ENCODE measurements at places on chromosomes 11 and 22.

GRCh38 chr11:111463276-111463675, 48.9 kb downstream of the BTG4 start:
- DNase-seq, result no peak

DNA sequence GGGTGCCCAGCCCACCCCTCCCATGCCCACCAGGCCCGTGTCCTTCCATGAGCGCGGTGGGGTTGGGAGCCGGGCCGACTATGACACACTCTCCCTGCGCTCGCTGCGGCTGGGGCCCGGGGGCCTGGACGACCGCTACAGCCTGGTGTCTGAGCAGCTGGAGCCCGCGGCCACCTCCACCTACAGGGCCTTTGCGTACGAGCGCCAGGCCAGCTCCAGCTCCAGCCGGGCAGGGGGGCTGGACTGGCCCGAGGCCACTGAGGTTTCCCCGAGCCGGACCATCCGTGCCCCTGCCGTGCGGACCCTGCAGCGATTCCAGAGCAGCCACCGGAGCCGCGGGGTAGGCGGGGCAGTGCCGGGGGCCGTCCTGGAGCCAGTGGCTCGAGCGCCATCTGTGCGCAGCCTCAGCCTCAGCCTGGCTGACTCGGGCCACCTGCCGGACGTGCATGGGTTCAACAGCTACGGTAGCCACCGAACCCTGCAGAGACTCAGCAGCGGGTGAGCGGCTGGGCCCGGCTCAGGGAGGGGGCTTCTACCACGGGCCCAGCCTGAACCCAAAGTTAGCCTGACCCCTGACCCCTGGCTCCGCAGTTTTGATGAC, 3.0 kb downstream of the PKP3 start:
- DNase-seq, result no peak

DNA sequence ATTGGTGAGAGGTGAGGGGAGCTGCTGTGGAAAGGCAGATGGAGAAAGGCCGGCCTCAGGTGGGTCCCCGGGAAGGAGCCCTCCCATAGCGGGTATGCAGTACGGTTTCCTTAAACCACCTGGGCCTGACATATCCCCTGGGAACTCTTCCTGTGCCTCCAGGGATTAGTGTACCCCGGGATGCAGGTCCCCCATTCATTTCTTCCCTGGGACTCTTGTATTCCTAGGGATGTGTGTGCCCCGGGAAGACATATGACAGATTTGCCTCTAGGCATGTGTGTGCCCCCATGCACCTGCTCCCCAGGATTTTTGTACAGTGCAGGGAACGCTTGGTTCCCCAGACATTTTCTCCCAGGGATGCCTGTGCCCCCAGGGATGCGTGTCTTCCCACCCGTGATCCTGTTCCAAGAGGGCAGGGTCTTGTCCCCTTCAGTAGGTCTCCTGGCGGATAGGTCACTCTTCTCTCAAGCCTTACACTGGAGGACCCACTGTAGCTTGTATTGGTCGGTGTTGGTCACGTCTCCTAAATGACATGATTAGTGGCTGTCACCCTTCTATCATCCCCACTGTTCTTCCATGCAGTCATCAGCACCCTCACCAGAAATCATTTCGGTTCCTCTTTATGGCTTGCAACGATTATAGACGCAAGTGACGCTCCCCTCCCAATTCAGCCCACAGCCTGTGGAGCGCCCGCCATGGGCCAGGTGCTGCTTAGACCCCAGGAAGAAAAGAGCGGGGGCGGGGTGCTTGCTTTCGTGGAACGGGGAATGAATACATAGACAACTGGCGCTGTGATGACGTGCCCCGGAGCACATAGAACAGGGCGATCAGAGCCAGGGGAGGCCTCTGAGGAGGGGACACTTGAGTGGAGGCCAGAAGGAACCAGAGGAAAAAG, 1.3 kb downstream of the PARVB start:
- DNase-seq, result no peak

GRCh38 chr11:12329169-12329568, 48.2 kb upstream of the PARVA start:
- no peak for DNase-seq

- DNase-seq, result no peak
These were observed 71.7 kb downstream of the IGLL5 start for GRCh38 chr22:22959147-22959827.

DNA sequence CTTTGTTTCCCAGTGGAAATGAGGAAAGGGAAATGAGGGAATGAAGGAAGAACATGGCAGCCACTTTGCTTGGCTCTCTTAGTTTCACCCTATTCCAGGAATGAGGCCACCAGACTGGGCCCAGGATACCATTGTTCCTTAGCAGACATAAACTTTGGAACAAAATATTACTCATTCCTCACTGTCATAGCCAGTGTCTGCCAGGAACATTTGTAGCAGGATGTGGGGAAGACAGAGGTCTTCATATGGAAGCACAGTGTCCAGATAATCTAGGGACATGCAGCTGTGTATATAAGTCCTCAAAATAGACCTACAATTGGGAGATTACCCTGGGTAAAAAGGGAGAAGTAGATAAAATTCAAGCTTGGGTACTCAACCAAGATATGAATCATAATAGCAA, 15.2 kb upstream of the FUT4 start:
- DNase-seq, result no peak

DNA sequence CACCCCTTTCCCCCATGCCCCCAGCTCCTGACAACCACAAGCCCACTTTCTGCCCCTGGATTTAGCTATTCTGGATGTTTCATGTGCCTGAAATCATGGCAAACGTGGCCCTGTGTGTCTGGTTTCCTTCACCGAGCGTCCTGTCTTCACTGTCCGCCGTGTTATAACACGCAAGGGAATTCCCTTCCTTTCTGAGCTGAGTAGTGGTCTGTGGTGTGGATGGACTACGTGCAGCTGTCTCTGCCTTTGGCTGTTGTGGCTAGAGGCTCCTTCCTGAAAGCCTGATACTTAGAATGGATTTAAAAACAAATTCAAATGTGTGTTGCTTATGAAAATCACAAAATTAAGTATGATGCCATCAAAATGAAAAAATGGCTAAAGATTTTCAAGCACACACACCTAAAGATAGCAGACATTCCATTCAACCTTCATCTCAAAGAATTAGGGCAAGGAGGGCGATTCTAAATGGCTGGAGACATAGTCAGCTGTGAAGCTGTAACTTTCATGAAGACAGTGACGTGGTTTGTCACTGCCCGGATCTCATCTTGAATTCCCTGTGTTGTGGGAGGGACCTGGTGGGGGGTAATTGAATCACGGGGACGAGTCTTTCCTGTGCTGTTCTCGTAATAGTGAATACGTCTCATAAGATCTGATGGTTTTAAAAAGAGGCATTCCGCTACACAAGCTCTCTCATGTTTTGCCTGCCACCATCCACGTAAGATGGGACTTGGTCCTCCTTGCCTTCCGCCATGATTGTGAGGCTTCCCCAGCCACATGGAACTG, 30.5 kb downstream of the KCNQ1 start:
- DNase-seq, result no peak

- no peak for DNase-seq
These were observed 1.0 kb upstream of the GLB1L2 start for GRCh38 chr11:134330611-134331353.

GRCh38 chr11:65362966-65363365, 8.4 kb downstream of the TIGD3 start:
- DNase-seq, result no peak

DNA sequence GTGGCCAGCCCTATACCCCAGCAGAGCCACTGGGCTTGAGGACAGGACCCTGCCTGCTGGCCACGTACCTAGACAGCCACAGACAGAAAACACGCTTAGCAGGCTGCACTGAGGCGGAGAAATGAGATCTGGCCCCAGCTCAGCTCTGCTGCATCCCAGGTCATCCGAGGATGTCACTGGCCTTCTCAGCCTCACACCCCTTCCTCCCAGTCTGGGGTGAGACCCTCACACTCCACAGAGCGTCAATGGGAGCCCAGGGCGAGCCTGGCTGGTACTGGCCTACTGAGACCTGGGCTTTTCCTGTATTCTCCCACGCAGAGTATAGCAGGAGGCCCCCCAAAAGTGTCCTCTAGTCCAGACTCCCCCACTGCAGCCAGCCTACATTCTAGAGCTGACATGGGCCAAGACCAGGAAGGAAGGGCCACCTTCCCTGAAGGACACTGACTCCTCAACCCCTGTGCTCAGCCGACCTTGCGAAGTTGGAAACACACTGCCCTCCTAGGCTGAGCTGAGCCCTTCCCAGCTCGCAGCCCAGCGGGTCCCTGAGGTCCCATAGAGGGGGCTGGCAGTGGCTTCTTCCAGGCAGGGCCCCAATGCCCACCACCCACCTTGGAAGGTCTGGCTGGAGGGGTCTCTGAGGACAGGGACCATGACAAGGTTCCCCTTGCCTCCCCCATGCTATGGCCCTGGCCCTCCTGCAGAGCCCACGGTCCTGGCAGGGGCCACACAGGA, 65.9 kb upstream of the LINC01488 start:
- DNase-seq, result no peak

DNA sequence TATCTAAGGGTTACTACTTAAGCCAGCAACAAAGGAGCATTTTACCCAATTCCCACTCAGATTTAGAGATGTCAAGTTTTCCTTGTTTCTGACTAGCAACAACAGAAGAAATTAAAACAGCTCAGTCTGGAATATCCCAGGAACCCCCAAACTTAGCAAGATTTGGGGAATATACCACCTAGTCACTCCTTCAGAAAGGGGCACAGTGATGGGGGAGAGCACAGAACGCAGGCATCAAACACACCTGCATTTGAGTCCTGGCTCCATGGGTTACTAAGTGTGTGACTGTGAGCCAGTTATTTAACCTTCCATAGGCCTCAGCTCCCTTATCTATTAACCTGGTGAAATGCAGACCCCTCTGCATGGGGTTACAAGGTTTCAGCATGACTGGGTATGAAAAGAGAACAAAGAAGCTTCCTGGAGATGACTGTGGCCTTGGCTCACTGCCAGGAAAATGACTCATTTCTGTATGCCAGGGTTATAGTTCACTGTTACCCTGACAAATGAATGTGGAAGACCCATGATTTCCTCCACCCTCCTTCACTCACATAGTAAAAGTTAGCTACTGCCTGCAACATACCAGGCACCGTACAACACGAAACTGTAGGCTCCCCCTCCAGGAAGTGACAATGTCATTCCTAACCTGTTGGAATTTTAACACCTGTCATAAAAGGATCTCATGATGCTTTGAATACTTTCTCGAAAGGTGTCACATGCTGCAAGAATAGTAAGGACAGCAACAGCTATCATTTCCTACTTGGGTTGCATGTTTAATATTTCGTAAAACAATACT, 79.6 kb downstream of the ME3 start:
- DNase-seq, result no peak

DNA sequence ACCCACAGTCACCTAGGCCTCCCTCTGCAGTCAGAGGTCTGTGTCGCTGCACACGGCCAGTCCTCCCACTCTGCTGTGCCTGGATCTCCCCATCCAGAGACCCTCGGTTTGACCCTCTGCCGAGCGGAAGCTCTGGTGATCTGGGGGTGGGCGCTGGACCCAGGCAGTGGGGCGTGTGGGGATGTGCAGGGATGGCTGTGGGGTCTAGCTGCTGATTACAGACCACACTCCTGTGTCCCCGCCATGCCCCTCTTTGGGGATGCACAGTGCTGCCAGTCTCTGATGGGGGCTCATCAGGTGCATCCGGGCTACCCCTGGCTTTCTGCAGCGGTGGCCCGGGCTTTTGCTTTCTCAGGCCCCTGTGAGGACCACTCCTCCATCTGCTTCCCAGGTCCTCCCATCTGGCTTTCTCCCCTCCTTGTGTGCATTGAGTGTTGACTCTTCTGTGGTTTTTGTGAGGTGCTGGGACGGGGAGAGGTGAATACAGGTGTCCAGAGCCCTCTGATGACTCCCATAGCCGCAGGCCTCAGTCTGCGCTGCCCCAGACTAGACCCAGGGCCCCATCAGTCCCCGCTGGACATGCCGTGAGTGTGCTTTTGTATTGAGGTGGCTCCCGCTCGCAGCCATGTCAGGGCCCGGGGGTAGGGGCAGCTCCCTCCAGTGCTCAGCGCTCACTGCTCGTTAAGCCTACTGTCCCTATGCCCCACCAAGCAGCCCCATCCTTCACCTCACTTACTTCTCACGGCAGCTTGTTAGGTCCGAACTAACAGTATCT, 251.6 kb downstream of the TBC1D22A start:
- no peak for DNase-seq

Measured in esophagus squamous epithelium (tissue), 5 donors.